Activated CD4-positive, alpha-beta T cell treated with anti-CD3 and anti-CD28 coated beads for 1 hour (primary cell): ENCODE measurements at places on chromosomes 3 and 15.

DNA sequence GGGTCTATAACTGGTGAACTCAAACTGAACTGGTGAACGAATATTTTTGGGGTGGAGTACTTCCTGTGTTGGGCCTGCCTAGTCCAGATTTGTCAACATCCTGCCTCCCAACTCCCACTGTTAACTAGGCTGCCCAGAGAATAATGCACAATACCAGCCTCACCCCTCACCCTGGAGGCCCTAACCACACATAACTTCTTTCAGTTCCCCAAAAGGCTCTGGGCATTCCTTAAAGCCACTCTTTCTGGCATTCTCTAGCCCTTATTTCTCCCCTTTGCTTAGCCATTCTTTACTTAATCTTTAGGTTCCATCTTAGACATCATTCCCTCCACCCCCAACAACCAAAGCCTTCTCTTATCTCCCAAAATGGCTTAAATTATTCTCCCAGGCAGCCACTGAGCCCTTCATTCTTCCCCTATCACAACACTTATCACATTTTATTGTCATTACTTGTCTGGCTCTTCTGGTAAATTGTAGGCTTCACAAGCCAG lies 9.1 kb upstream of the SEC11A start:
- DNase-seq = no peak

DNA sequence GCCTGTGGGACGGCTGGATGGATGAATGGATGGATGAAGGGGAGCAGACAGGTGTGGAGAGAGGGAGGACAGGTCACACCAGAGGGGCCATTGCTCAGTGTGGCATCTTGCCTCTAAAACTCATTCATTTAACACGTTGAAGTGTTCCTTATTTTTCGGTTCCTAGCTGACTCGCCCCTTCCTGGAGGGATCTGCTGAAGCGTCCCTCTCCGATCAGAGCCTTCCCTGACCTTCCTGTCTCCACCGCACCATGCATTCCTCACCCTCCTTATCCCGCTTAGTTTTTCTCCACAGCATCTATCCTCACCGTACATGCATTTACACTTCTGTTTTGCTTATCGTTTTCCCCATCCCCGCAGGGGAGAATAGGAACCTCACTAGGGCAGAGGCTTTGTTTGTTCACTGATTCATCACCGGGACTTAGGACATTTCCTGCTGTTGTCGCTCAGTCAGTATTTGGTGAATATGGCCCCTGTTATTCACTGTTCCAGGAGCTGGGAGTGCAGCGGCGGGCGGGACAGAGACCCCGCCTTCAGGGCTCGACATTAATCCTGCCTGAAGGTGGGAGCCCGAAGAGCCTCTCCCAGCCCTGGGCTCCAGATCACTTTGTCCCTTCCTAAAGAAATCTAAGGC lies 32.0 kb downstream of the FOXL2 start:
- DNase-seq = no peak

GRCh38 chr3:169558371-169558770 lies 105.1 kb downstream of the MECOM start:
- no peak for DNase-seq

- DNase-seq = no peak
Observed at GRCh38 chr3:176655404-176656094, 541.7 kb downstream of the TBL1XR1 start.

DNA sequence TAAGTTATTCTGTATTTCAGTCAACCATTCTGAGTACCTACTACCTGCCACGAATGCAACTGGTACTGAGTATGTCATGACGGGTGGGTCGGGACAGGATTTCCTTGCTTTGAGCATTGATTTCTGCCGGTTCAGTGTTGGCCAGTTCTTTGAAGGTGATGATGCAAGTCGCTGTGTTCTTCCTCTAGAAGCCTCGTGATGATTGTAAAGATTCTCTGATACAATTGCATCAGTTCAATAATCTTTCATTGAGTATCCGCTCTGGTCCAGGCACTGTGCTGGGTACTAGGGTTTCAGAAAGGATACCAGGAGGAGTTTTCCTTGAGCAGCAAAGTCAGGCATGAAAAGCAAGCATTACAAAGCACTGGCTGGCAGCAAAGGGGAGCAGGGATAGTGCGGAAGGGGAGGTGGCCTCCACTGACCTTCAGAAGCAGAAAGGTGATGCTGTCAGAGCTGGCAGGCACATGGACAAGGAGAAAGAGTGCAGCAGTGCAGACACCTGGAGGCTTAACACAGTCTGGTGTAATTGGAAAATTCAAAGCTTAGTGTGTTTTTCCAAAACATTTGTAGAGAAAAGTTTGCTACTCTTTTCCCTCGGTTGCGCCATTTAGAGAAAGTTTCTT lies 100.1 kb downstream of the RPL39L start:
- no peak for DNase-seq

GRCh38 chr3:159447841-159448240 lies 540.8 kb upstream of the IL12A start:
- DNase-seq = no peak

GRCh38 chr15:94306700-94307650 lies 75.6 kb downstream of the MCTP2 start:
- no peak for DNase-seq
